ENCODE measurements at places on chromosomes 4 and X.

GRCh38 chr4:152862608-152863007 is 73.5 kb upstream of the FHDC1 start:
- DNase-seq = no peak

- DNase-seq = no peak
These were observed 70.2 kb upstream of the NOCT start for GRCh38 chr4:138945401-138945800.

DNA sequence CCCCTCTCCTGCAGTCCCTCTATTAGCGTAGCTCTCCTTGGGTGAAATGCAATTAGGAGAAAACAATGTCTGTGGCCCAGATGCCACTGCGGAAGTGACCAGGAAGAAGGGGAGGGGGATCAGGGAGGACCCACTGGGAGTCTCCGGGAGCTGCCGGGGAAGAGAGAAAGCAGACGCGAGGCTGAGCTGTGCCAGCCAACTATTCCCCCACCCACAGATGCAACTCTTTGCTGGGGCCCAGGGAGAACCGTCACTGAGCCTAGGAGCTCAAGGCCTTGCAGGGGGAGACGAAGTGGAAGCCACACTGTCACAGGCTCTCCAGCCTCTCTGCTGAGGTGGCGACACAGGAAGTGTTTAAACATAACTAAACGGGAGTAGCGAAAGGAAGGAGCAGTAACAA is 149.2 kb downstream of the BCOR start:
- no peak for DNase-seq

DNA sequence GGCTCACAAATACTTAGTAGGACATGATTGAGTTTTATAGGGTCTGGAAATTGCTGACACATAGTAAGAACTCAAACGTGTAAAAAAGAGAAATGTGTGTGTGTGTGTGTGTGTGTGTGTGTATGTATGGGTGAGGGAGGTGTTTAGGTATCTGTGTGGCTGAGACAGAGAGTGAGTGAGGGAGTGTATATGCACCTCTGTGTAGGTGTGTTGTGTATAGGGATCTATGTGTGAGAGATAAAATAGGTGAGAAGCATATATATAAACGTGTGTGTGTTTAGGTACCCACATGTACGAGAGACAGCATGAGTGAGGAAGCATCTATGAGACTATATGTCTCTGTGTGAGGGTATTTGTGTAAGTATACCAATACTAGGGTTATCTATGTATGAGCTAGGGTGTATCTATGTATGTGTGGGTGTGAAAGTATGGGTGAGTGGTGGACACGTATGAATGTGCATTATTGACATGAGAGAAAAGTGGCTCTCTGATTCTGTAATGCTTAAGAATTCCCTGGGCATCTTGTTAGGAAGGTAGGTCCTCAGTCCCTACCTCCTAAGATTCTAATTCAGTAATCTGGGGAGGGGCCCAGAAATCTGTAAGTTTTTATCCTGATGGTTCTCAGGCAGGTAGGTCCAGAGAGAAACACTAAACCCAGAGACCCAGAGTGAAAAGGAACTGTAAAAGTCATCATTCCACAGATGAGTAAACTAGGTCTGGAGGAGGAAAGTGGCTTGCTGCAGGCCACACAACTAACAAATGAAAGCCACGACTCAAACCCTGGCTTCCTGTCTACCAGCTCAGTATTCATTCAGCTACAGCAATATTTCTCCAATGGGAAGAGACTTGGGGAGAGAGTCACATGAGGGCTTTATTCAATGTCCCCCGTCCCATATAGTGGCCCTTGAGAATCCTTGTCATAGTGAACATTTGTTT is 237.0 kb downstream of the IDS start:
- no peak for DNase-seq

Measured in activated gamma-delta T cell (primary cell).